ENCODE measurements at places on chromosomes 7 and 10. TPM values are rescaled to one million over a fixed set of nuclear protein-coding genes. Genes with fewer than 3 reads are reported as not detected.

ZPBP gene
- not detected for total RNA-seq

GRCh38 chr10:97327348-97328294, 6.9 kb downstream of the FRAT2 start:
- no peak for DNase-seq
- no peaks in the 10 kb centered on the region for H3K27me3 ChIP-seq
- H3K4me3 ChIP-seq: no peak overlapping the region
- no peak overlapping the region for H3K27ac ChIP-seq
- H3K4me1 ChIP-seq: peaks cover 38% of the 10 kb centered on the region

- no peak overlapping the region for H3K4me3 ChIP-seq
- no peaks in the 10 kb centered on the region for H3K27me3 ChIP-seq
- peak overlapping the region; percentile 6 for H3K27ac ChIP-seq
- peaks cover 74% of the 10 kb centered on the region for H3K36me3 ChIP-seq
- no peak for DNase-seq
These were observed 34.0 kb downstream of the PSAP start for GRCh38 chr10:71816936-71817618.

DNA sequence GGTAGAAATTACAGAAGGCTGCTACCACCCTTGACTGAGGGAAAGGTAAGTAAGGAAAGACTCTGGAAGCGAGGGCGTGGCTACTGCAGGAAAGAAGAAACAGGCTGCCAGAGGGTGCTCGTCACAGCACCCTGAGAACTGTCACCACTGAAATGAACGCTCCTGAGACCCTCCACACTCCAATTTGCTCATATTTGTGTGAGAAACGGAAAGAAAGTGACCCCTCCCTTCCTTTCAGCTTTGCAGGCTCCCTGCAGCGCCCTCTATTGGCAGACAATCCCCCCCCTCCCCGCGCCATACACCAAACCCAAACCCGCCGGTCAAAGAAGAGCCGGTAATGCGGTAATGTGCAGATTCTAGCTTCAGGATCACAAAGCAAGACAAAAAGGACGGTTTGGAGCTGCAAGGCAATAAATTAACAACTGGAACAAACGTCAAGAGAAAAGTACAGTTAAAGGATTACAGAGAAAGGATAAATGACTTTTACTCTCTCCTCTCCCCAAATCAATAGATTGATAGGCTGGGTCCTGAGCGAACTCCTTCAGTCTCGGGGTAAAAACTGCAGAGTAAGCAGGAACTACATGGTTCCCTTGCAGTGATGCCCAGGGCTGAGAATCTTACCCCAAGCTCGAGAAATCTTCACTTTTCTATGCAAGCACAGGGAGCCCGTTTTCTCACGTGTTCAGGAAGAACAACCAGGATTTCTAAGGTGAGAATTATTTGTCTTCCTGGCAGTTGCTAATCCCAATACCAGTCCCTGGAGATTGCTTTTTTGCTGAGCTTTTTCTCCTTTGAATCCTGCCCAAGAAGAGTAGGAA, 47.6 kb downstream of the STEAP1B start:
- H3K4me3 ChIP-seq: no peak overlapping the region
- no peaks in the 10 kb centered on the region for H3K27me3 ChIP-seq
- no peaks in the 10 kb centered on the region for H3K36me3 ChIP-seq
- no peak for DNase-seq
- peaks cover 4% of the 10 kb centered on the region for H3K4me1 ChIP-seq
- no peak overlapping the region for H3K27ac ChIP-seq

- H3K27me3 ChIP-seq: no peaks in the 10 kb centered on the region
- H3K4me1 ChIP-seq: peaks cover 13% of the 10 kb centered on the region
- DNase-seq: no peak
These were observed 82.8 kb downstream of the PPP1R3C start for GRCh38 chr10:91550021-91550420.

GRCh38 chr10:130360826-130361311, 224.7 kb downstream of the GLRX3 start:
- H3K27ac ChIP-seq: no peak overlapping the region
- no peaks in the 10 kb centered on the region for H3K27me3 ChIP-seq
- no peaks in the 10 kb centered on the region for H3K36me3 ChIP-seq
- no peak overlapping the region for H3K4me3 ChIP-seq
- no peaks in the 10 kb centered on the region for H3K4me1 ChIP-seq

- peaks cover 21% of the 10 kb centered on the region for H3K36me3 ChIP-seq
- no peak overlapping the region for H3K4me3 ChIP-seq
- no peaks in the 10 kb centered on the region for H3K4me1 ChIP-seq
These were observed 30.0 kb upstream of the CDH23 start for GRCh38 chr10:71366690-71367089.
